NCI-H2081 (cell line): ENCODE measurements at places on chromosomes 12 and 14.
A peak's percentile ranks its signal among the peaks of the same experiment; 100 is the strongest.

GRCh38 chr12:119659289-119659897, 8.5 kb upstream of the PRKAB1 start:
- DNase-seq = no peak

- no peak for DNase-seq
Measured at GRCh38 chr12:110591451-110592051, 8.4 kb upstream of the PPTC7 start.

DNA sequence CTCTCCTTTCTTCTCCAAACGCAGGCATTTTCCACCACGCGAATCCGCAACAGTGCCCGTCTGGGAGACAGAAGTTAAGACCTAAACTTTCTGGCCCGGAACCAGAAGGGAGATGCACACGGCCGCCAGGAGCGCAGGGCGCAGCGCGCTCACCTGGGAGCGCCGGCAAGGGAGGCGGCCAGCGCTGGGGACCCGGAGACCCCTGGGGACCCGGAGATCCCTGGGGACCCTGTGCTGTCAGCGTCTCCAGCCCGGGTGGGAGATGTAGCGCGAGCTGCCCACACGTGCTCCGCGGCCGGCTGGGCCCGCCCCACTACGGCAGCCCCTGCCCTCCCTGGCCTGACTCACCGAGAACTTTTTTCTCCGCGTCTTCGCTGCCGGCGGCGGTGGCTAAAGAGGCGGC, 620 bp downstream of the YBX3 start:
- peak; percentile 7 for DNase-seq

DNA sequence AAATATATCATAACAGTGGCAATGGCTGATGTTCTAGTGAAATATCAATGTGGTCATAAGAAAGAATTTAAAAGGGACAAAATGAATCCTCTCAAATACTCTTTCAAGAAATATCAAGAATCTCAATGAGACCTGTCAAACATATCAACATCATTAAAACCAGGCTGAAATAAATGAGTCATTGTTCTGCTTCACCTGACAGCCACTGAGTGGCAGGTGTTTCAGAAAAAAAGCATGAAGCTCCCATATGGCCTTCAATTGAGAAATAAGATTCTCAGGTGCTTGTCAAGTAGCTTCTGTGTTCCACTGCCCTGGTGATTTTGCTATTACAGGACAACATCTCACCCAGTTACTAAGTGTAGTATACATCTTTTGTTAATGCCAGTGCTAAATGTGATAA, 21.5 kb downstream of the ANAPC5 start:
- no peak for DNase-seq

GRCh38 chr14:99246536-99247097, 25.4 kb downstream of the BCL11B start:
- DNase-seq = no peak

DNA sequence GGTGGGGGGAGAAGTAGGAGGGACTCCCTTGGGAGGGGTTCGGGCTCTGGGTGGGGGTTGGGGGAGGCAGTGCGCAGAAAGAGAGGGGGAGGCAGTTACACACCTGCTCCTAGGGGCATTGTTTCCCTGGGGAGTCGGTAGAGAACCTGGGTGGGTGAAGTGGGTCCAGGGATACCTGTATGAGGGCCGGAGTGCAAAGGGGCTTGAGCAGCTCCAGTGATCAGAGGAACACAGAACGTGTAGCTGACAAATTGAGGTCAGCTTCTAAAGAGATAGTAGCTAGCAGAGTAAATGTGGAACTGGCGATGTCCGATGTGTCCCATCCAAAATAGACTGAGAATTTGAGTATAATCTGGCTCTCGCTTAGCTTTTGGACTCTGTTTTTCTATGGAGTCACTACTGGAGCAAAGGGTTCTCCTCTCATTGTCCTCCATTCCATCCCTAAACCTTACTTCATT, 502 bp downstream of the SMARCD1 start:
- no peak for DNase-seq

DNA sequence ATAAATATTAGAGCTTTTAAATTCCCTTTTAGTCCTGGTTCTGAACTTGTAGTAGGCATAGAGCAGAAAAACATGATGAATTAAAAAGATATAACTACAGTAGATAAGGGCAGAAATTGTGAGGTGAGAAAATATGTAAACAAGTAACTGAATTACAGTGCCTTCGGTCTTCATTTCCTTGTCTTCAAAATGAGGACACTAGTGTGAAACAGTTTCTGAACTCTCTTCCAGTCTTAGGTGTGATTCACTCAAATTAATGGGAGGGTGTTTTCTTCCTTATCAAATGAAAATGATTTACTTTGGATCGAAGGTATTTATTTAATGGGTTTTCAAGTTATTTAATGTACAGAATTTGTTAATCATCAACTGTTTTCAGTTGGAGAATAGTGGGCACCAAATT, 1.5 kb downstream of the FGD4 start:
- DNase-seq = no peak

DNA sequence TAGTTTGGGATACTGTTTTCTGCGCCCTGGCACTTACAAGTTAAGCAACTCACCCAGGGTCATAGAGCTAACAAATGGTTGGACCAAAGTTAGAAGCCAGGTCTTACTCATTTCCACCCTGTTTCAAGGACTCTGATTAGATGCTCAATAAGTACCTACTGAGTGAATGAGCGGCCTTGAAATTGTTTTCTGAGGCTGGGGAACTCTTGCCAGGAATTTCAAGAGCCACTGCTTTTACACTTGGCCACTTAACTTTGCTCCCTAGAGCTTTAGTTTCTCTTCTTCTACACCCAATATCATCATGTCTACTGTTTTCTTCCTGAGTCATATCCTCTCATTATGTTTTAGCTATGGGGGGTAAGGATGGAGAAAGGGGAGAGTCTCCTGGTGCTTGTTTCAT, 431.6 kb downstream of the ZFP36L1 start:
- DNase-seq = no peak

GRCh38 chr12:27541031-27541719, 17.2 kb downstream of the PPFIBP1 start:
- DNase-seq = no peak

DNA sequence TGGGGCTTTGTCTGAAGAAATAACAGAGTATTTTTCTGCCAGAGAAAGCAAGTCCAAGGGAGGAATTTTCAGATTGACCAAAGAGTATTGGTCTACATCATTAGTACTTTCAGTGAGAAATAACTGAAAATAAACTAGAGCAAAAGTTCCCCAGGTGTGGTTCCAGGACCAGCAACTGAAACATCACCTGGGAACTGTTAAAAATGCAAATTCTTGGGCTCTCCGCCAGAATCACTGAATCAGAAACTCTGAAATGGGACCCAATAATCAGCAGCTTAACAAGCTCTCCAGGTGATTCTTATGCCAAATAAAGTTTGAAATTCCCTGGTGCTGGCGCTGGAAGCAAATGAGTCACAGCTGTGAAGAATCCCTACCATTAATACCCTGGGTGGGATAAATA, 52.1 kb downstream of the EIF2S3B start:
- no peak for DNase-seq

- DNase-seq = no peak
Measured at GRCh38 chr14:55908106-55908505, 210.1 kb upstream of the PELI2 start.

DNA sequence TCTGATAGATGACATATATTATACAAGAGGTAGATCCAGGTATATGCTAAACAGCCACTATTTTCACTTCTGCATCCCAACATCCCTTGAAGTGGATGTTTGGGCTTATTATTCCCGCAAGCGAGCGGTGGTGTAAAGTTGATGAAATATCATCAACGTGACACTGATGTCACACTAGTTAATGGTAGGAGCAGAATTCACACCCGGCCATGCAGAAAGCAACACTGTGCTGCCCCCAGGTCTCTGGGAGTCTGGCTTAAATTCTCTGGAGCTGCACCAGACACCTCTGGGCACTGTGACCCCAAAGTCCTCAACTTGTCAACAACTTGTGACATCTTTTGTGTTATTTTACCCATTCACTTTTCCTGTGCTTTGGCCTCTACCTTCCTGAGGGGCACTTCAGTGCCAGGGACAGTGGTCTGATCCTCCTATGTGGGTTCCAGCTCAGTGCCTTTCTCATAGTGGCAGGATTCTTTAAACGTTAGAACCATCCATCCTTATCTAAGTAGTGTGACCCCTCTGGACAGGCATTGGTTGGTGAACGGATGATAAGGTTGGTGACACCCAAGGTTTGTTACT, 952 bp downstream of the DRAM1 start:
- no peak for DNase-seq

DNA sequence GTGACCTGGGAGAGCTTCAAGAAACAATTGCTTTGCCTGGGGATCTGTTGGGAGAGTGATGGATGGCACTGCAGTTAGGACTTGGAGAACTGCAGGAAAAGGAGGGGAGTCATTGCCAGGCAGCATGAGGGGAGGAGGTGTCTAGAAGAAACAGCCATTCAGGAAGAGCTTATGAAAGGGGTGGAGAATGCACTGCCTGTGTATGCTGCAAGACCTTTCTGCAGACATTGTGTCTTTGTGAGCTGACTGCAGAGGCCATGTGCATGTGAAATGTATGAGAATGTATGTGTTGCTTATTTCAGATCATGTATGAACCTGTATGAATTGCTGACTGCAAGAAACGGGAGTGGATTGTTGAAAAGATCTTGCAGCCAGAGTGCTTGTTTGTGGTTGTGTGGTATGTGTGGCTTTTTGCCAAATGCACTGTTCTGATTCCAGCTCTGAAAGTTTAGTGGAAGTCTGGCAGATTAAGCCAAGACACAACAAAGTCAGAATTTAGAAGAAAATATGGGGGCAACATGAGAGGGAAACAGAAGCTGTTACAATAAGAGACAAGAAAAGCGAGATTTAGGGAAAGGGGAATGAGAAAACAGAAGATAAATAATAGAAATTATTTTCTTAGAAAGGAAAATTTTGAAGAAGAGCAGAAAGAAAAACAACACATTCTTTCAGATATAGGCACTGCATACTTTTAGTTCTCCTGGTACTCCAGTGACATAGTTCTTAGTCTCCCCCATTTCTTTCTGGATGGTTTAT, 9.8 kb upstream of the RIMKLB start:
- peak; percentile 21 for DNase-seq

DNA sequence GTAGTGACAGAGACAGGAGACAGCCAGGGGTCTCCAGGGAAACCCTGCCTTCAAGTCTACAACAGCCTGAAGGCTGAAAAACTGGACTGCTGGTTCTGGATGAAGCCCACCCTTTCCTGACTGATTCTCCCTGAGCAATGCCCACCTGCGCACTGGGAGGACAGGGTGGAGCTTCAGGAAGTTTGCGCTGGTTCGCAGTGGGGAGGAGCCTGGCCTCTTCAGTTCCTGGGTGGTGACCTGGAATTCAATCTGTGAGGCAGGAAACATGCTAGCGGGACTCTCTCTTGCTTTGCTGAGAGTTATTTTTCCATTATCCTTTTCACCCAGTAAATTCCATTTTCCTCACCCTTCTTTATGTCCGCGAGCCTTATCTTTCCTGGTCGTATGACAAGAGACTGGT, 600.8 kb downstream of the TRHDE start:
- no peak for DNase-seq

DNA sequence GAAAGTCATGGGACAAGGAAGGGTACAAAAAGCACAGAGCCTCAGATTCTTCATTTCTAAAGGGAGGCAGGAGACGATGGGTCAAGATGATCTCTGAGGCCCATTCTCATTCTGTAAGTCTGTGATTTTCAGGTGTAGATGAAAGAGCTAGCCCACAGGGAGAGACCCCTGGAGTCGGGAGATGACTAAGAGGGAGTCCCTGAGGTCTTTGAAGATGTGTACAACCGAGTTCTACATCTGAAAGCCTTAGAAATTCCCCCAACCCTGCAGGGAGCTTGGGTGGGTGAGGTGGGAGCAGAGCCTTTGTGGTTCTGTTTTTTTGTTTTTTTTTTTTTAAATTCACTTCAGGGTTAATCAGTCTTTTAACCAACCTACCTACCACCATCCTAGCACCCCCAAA, 3.1 kb downstream of the WNT10B start:
- DNase-seq = no peak

DNA sequence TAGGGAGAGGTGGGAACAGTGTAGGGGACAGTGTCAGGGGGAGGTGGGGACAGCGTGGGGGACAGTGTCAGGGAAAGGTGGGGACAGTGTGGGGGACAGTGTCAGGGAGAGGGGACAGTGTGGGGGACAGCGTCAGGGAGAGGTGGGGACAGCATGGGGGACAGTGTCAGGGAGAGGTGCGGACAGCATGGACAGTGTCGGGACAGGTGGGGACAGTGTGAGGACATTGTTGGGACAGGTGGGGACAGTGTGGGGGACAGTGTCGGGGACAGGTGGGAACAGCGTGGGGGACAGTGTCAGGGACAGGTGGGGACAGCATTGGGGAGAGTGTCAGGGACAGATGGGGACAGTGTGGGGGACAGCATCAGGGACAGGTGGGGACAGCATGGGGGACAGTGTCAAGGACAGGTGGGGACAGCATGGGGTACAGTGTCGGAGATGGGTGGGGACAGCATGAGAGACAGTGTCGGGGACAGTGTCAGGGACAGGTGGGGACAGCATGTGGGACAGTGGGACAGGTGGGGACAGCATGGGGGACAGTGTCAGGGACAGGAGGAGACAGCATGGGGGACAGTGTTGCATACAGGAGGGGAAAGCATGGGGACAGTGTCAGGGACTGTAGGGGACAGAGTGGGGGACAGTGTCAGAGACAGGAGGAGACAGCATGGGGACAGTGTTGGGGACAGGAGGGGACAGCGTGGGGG, 139.0 kb downstream of the TMEM121 start:
- DNase-seq = no peak
